CD14-positive monocyte (primary cell): ENCODE measurements at places on chromosomes 1 and 21. TPM values are rescaled to one million over a fixed set of nuclear protein-coding genes. Genes with fewer than 3 reads are reported as not detected.

Gene C1orf141
- not detected for polyA plus RNA-seq

Gene MAP3K21
- polyA plus RNA-seq, result 0.59 TPM

Gene MLLT11
- 0.36 and 0.93 TPM in 2 replicates for polyA plus RNA-seq

Gene ERVH48-1
- polyA plus RNA-seq, result not detected in 2 replicates

Gene PRCC
- polyA plus RNA-seq, result 29.6 TPM

Gene CLDN8
- polyA plus RNA-seq, result not detected

Gene SLC22A15
- 3.2 TPM for polyA plus RNA-seq

Gene AADACL3
- not detected in 2 replicates for polyA plus RNA-seq

Gene CD247
- polyA plus RNA-seq, result 1.6 TPM

Gene ZC3H12A
- polyA plus RNA-seq, result 73.6 and 155 TPM in 2 replicates

Gene ROR1
- not detected in 2 replicates for polyA plus RNA-seq

Gene PLPPR4
- not detected in 2 replicates for polyA plus RNA-seq

Gene FCRL2
- not detected for polyA plus RNA-seq

Gene KCNJ9
- not detected for polyA plus RNA-seq

Gene DENND2C
- 0.06 TPM for polyA plus RNA-seq

Gene PROK1
- polyA plus RNA-seq, result not detected

Gene TSTD1
- polyA plus RNA-seq, result 20.3 TPM

Gene GBP6
- not detected for polyA plus RNA-seq

Gene LCE6A
- polyA plus RNA-seq, result not detected

Gene C1orf115
- polyA plus RNA-seq, result 0.33 and 0.47 TPM in 2 replicates

Gene CR1L
- not detected for polyA plus RNA-seq

Gene MIXL1
- polyA plus RNA-seq, result not detected in 2 replicates

Gene GFI1
- polyA plus RNA-seq, result not detected

Gene SYCP1
- polyA plus RNA-seq, result not detected in 2 replicates

Gene GBP7
- not detected in 2 replicates for polyA plus RNA-seq

Gene SLC44A5
- polyA plus RNA-seq, result not detected in 2 replicates
